ENCODE measurements at places on chromosomes 6 and 20.

DNA sequence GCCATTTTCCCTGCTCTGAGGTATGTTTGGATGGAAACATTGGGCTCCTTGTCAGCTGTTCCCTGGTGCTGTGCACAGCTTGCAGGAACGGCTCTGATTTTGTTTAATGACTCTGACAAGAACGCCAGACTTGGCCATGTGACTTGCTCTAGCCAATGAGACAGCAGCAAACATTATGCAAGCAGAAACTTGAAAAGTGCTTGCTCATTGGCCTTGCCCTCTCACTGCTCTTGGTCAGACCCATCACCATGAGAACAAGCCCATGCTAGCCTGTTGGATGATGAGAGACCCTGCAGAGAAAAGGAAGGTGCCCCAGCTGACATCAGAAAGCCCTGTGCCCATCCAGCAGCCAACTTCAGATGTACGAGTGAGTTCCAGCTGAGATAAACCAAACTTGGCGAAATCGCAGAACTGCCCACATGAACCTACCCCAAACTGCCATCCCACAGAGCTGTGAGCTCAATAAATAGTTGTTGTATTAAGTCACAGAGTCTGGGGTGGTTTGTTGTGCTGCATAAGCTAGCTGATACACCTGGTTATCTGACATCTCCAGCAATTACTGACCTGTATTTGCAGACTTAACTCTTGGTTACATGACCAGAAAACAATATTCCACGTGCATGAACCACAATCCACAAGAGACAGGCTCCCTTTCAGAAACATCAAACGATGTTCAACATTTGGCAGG is 96.9 kb downstream of the JPH2 start:
- peak; percentile 38 for DNase-seq

DNA sequence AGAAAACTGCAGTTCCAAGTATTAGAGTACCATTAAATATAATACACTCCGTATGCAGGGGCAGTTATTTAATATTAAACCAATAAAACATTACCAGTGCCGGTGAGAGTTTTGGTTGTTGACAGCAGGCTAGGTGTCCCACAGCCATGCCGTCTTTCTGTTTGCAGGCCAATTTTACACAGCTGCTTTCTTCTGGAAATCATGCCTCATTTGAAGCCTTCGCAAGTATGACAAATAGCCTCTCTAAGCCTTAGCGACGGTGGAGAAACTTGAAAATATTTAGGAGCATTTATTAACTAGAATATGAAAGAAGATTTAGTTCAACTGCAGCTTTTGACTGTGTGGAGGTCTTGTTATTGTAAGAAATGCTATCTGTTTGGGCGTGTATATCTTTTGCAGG is 226.0 kb downstream of the BMP2 start:
- DNase-seq: no peak

DNA sequence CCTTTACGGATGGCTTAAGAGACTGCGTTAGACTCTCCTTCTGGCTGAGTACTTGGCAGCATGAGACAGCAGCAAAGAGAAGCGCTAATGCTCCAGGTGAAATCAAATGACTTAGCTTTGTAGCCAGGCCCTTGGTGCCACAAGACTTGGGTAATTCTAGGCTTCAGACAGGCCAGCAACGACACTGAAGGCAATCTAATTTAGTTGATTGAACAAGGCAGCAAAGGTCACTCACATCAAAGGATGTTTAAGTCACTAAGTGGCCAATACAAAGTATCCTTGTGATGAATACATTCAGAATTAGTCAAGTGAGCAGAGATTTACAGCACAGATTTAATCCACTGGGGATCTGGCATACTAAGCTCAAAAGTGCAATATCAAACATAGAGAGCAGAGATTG is 113.2 kb downstream of the FAM83B start:
- DNase-seq: no peak

DNA sequence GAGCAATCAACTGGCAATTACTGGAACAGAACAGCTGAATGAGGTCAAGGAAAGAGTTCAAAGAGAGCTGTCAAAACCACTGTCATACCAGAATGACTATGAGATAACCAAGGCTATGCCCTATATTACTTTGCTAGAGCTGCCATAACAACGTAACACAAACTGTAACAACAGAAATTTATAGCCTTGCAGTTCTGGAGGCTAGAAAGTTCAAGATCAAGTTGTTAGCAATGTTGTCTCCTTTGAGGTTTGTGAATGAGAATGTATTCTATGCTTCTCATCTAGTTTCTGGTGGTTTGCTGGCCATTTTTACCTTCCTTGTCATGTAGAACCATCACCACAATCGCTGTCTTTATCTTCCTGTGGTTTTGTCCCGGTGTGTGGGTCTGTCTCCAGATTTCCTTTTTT is 1323.0 kb upstream of the GJE1 start:
- DNase-seq: peak; percentile 83

GRCh38 chr6:14068133-14068532 is 49.4 kb upstream of the CD83 start:
- peak; percentile 42 for DNase-seq

DNA sequence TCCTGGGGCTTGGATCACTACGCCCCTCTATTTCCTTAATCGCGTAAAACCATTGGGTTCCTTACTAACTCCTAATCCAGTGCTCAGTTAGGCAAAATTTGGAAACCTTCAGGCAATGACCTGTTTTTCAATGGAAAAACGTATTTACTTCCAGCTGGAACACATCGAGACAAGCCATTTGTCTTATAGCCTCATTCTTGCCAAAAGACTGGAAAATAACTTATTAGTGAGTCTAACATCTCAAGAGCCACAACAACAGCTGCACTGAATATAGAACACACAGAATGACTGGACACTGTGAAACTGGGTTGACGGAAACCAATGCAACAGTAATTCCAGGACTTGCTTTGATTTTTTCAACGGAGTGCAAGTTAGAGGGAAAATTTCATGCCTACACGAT is 125.2 kb upstream of the MAP3K7 start:
- no peak for DNase-seq

DNA sequence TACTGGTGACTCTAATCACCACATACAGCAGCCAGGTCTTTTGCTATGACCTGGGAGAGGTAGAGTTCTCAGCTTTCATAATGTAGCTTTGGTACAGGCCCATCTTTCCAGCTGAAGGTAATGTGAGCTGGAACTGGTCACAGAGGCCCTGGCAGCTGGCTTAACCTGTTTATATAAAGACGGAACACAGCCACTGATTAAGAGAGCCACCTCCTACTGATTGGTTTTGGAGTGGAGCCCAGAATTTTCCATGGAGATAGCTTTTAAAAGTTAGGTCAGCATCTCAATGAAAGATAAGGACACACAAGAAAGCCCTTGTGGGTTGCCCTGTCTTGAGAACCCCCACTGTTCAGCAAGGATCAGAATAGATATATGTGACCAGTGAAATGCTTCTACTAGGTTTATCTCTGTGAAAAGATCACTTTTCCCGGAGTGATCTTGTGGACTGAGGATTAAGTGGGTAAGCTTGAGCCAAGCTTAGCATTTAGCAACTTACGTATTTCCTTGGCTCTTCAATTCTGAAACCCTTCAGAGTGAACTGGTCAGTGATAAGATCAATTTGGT is 213.7 kb upstream of the CITED2 start:
- DNase-seq: no peak

DNA sequence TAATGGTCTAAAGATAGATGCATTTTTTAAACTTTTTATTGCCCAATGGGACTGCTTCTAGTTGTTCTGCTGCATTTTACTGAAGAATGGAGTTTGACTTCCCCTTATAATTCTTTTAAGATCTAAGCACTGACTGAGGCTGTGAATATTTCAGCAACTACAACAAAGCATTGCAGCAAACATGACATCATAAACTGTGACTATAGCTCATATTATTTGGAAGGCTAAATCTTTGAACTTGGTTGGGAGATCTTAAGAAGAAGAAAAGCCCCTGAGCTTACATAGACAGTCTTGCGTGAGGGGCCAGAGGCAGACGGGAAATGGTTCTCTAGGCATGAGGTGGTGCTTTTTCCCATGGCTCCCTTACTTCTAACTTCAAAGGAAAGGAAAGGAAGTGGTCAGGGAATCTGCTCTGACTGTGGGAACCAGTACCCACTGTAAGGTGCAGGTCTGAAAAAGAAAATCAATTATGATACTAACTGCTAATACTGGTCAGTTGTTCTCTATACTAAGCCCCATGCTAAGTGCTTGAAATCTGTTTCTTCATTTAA is 14.8 kb downstream of the HEY2 start:
- DNase-seq: no peak

GRCh38 chr6:34573567-34574183 is 17.5 kb upstream of the SPDEF start:
- no peak for DNase-seq

DNA sequence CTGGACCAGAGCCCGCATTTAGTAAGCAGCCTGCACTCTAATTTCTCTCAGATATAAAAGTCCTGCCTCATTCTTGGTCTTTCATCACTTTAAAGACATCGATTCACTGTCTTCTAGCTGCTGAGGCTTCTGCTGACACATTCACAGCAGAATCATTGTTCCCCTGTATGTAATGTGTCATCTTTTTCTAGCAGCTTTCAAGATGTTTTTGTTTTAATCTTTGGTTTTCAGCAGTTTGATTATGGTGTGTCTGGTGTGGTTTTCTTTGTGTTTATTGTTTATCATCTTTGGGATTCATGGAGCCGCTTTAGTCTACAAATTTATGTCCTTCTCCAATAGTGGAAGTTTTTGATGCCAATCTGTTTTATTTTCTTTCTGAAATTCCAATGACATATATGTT is 157.3 kb upstream of the STMND1 start:
- no peak for DNase-seq

DNA sequence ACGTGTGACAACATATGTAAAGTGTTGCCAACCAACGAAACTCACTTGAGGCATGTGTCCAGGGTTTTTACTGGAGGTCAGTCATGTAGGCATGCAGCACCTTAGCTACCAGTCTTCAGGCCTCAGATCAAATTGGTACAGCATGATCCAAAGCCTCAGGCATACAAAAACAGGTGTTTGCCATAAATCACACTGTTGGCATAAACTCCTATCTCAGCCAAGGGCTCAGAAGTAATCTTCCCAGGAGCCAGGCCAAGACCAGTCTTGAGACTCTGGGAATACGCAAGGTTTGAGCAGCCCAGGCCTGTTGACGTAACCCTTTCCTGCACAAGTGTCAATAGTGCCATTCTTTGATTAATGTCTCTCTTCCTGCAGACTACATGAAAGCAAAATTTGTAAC is 163.5 kb downstream of the PRL start:
- DNase-seq: no peak

DNA sequence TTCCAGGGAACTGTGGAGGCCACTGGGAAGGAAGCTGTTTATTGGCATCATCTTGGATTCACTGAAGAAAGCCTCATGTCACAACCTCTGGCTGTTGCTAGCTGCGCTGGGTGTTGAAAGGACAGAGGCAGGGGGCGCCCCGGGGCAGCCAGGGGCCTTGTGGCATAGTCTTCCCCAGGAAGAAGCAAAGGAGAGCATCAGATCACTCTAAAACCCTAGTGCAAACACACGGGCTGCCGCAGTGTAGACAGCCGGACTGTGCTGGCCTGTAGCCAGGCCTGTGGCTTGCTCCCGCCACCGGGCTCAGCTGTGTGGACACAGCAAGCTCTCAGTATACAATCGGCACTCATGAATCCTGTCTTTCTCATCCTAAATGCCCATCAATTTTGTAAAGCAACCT is 23.8 kb upstream of the SMOC2 start:
- no peak for DNase-seq

DNA sequence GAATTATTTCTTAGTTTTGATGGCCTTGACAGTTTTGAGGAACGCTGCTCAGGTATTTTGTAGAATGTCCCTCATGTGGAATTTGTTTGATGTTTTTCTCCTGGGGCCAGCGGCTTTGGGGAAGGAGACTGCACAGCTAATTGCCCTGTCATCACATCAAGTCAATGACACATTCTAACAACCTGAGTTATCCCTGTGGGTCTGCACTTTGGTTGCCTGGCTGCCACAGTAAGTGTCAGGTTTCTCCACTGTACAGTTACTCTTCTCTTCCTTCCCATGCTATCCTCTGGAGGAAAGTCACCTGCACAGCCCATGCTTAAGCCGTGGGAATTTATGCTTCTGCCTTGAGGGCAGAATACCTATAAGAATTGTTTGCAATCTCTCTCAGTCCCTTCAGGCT is 1.4 kb upstream of the TREML4 start:
- no peak for DNase-seq

- DNase-seq: no peak
Measured at GRCh38 chr20:10288954-10289646, 70.5 kb downstream of the SNAP25 start.

- DNase-seq: no peak
Measured at GRCh38 chr20:64162239-64162910, 1.9 kb upstream of the MYT1 start.

DNA sequence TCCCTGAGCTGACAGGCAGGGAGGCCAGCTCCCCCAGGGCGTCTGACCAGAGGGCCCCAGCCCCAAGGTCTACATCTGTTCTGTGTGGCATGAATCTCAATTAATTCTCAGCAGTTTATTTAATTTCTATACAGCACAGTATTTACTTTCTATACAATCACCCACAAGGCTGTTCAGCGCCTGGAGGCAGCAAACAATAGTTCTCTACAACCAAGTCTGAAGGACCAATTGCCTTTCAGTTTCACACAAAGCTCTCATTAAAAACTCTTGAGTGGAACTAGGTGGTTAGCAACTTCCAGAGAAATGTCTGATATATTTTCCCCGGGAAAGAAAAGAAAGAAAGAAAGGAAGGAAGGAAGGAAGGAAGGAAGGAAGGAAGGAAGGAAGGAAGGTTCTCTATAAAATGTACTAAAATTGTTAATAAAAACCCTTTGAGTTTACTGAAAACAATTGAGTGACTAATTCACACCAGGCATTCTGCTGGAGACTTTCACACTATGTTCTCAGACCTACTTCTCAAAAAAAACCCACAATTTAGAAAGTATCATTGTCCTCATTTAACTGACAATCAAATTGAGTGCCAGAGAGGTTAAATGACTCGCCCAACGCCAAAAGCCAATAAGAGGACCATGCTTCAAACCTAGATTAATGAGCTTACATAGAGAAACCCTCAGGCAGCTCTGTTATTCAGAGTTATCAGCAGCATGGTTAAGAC is 62.5 kb downstream of the METTL24 start:
- DNase-seq: no peak

GRCh38 chr6:14016935-14017625 is 92.3 kb downstream of the RNF182 start:
- no peak for DNase-seq

GRCh38 chr6:43268782-43269272 is 25.5 kb downstream of the TTBK1 start:
- DNase-seq: no peak

GRCh38 chr20:9117548-9117947 is 48.7 kb downstream of the PLCB4 start:
- no peak for DNase-seq

Data from activated CD4-positive, alpha-beta T cell treated with anti-CD3 and anti-CD28 coated beads, Interleukin-10, Interleukin-2, amounts not matched to agents 100 ng/mL and 50 ng/mL, durations not matched to agents 16 hours and 8 hours (primary cell).